ENCODE measurements at places on chromosomes 7 and 10. TPM values are rescaled to one million over a fixed set of nuclear protein-coding genes. Genes with fewer than 3 reads are reported as not detected.

The ANK3 gene
- total RNA-seq: 464 TPM

The SLC29A4 gene
- total RNA-seq: 0.40 TPM

The TUBB8 gene
- not detected for total RNA-seq

The WNT16 gene
- total RNA-seq: under 0.01 TPM

The INSYN2A gene
- 0.06 TPM for total RNA-seq

The BLNK gene
- not detected for total RNA-seq

The ACBD7 gene
- 4.8 TPM for total RNA-seq

The HK1 gene
- 301 TPM for total RNA-seq

The MMD2 gene
- total RNA-seq: not detected

The AZGP1 gene
- total RNA-seq: not detected

The GRID2IP gene
- not detected for total RNA-seq

The SSC4D gene
- total RNA-seq: 0.56 TPM

The AOAH gene
- not detected for total RNA-seq

The PRKAG2 gene
- 14.2 TPM for total RNA-seq

The NXPH1 gene
- total RNA-seq: not detected

The TUBAL3 gene
- not detected for total RNA-seq

The STEAP2 gene
- total RNA-seq: 22.3 TPM

The CPED1 gene
- 94.2 TPM for total RNA-seq

The ARID5B gene
- 95.3 TPM for total RNA-seq

The RSPH10B2 gene
- 0.19 TPM for total RNA-seq

The LZTS2 gene
- total RNA-seq: 82.7 TPM

The TAS2R4 gene
- total RNA-seq: 0.99 TPM

The GNAT3 gene
- not detected for total RNA-seq

The AASS gene
- total RNA-seq: 32.0 TPM

The CALHM1 gene
- total RNA-seq: not detected

The ASB10 gene
- not detected for total RNA-seq

The KIAA1549 gene
- 0.26 TPM for total RNA-seq

The ARHGEF5 gene
- 2.0 TPM for total RNA-seq

The ZNF212 gene
- 4.5 TPM for total RNA-seq

The CXCL12 gene
- 1,285 TPM for total RNA-seq

The AMZ1 gene
- total RNA-seq: 0.12 TPM

The ZNF804B gene
- total RNA-seq: not detected

The TDRD1 gene
- total RNA-seq: 1.9 TPM

The EVX1 gene
- not detected for total RNA-seq

The HIPK2 gene
- total RNA-seq: 8.6 TPM

The PGAM2 gene
- 1.2 TPM for total RNA-seq

The ACTR3C gene
- total RNA-seq: not detected

The LRRTM3 gene
- not detected for total RNA-seq

The TRIM73 gene
- 0.13 TPM for total RNA-seq

The ZFAND2A gene
- total RNA-seq: 13.3 TPM

The SPDYE2B gene
- not detected for total RNA-seq

The MBL2 gene
- not detected for total RNA-seq

The PNLIPRP2 gene
- total RNA-seq: not detected

The GPR37 gene
- 2.4 TPM for total RNA-seq

The ZNF107 gene
- total RNA-seq: 1.7 TPM
